ENCODE measurements at places on chromosomes 11 and 22.

DNA sequence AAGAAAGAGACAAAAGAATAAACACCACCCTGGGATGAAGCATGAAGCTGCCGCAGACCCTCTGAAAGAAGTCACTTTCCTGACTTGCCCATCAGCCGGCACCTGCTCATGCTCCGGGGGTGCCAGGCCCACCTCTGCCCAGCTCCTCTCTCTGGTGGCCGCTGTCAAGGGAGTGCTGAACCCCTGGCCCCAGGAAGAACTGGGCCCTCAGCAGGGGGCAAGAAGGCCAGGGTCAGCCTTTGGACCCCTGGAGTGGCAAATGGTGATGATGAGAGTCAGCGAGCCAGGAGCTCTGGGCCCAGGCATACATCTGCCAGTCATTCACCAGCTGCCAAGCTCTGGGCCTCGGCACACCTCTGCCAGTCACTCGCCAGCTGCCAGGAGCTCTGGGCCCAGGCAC lies 17.4 kb downstream of the TTLL8 start:
- DNase-seq = no peak

DNA sequence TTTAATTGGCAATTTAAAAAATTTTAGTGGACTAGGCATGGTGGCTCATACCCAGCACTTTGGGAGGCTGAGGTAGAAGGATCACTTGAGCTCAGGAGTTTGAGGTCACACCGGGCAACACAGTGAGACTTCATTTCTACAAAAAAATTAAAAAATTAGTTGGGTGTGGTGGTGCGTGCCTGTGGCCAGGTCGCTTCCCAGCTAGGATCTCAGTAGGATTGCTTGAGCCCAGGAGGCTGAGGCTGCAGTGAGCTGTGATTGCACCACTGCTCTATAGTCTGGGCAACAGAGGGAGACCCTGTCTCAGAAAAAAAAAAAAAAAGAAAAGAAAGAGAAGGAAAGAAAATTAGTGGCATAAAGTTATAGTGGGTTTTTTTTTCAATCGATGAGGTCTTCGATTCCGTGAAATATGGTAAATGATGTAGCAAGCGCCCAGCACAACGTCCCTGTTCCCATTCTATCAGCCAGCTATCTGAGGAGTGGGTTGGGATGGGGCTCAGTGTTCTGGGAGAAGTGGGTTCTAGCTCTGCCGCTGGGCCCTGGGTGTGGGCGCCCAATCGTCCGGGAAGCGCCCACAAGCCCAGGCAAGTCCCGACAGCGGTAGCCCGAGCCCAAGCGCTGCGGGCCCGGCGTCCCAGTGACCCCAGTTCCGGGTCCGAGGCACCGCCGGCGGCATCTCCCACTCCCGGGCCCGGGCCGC lies 1.4 kb downstream of the FOSL1 start:
- DNase-seq = no peak

DNA sequence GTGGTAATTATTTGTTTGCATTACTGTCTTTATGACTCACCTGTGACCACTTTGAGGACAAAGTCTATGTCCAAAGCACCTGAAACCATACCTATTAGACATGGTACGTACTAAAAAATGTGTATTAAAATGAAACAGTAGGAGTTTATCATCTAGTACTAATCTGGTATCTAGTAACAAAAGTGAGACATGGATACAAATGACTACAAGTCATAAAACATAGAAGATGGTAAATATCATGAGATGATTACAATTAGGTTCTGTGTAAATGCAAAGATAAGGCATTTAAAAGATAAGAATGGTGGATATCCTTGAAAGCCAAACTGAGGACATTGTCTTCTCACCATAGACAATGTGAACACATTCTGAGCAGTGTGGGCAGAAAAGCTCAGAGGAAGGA lies 113.5 kb upstream of the GUCY1A2 start:
- no peak for DNase-seq

GRCh38 chr11:73622926-73623593 lies 23.3 kb upstream of the PLEKHB1 start:
- DNase-seq = no peak

DNA sequence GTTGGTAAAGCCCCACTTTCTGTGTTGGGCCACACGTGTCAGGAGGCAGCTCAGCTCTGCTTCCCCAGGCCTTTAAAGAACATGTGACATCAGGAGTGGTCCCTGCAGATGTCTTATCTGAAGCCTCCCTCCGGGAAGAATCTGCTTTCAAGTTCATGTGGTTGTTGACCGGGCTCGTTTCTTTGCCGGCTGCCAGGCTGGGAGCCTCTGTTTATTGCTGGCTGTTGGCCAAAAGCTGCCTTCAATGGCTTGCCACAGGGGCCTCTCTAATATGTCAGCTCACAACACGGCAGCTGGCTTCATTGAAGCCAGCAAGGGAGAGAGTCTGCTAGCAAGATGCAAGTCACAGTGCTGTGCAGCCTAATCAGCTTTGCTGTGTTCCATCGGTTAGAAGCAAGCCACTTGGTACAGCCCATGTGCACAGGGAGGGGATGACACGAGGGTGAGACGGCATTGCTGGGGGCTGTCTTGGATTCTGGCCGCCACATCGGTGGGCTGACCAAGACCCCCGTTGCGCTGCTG lies 14.6 kb downstream of the MRGPRF start:
- no peak for DNase-seq

- peak; percentile 2 for DNase-seq
Measured at GRCh38 chr22:25564979-25565677, 653 bp downstream of the GRK3 start.

DNA sequence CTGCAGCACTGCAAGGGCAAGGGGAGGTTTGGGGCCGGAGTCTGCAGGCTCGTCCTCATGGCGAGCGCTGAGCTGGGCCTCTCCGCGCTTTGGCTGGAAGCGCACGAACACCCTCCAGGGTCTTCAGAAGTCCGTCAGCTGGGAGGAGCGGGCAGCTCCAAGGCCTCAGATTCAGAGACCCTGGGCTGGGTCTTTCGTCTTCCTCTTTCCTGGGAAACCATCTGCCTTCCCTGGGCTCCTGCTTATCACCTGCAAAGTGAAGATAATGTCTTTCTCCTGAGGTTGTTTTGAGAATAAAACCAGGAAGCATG lies 525.6 kb downstream of the BRD1 start:
- no peak for DNase-seq

- no peak for DNase-seq
Measured at GRCh38 chr11:105740164-105740903, 130.5 kb downstream of the GRIA4 start.

DNA sequence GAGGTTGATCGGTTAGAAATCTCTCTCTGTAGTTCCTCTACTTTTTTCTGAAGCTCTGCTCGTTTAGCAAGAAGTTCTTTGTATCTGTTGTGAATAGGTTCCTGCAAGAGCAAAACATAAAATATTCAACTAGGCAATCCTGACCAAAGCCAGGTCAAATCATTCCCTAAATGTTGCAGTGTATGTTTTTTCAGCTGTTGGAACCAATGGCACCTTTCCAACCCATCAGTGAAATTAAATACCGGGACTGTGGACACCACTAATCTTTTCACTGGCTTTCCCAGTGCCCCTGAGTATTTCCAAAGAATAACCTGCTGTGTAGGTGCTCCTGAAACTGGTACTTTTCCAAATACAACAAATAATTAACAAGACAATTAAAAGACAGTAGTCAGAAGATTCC lies 45.1 kb downstream of the CEP57 start:
- DNase-seq = no peak

DNA sequence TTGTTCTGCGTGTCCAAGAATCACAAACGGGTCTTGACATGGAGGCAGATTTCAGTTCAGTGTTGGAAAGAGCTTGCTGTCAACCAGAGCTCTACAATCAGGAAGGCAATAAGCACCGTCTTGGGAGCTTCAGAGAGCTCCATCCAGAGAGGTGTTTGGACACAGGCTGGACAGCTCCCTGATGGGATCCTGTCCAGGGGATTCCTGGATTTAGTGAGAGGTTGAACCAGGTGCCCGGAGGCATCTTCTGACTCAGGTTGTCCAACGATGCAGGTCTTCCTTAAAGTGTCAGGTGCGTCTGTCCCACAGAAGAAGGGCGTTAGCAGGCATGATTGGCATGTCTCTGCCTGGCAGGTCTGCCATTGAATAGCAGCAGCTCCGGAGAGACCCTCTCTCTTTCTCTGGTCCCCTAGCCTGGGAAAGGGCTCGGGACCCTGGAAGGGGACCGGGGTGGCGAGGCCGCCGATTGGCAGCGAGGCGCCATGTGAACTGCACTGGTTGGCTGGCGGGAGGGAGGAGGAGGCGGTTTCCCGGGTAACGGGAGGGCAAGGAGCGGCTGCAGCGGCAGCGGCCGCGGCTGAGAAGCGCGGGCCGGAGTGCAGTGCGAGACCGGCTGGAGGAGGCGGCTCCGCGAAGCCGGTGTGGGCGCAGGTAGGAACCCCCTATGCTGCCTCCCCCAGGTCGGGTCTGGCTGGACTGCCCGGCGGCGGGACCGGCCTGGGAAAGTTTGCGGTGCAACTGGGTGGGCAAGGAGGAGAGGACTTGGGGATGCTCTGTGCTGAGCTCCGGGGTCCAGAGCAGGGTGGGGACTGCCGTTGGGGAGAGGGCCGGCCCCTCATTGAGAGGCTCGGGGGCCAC lies 104.1 kb upstream of the E2F8 start:
- no peak for DNase-seq

DNA sequence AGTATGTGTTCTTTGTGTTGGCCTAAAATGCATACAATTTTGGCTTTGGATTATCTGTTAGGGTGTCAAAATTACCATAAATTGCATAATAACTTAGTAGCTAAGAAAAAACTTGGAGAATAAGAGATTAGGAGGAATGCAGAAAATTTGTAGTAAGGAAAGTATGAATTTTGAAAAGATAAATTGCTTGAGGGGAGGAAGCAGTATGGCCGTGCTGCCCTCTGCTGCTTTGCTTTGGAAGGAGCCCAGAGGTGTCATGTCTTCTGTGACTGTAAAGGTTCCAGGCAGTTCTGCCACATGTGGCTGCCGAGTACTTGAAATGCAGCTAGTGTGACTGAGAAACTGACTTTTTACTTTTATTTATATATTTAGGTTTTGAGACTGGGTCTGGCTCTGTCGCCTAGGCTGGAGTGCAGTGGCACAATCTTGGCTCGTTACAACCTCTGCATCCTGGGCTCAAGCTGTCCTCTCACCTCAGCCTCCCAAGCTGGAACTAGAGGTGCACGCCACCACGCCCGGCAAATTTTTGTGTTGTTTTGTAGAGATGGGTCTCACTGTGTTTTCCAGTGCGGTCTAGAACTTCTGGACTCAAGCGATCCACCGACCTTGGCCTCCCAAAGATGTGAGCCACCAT lies 1.8 kb downstream of the ADSL start:
- peak; percentile 74 for DNase-seq

GRCh38 chr11:24773322-24773721 lies 276.5 kb downstream of the LUZP2 start:
- no peak for DNase-seq

- no peak for DNase-seq
Measured at GRCh38 chr11:45436118-45436517, 150.0 kb upstream of the SYT13 start.

- no peak for DNase-seq
Measured at GRCh38 chr22:29484642-29485041, 4.6 kb downstream of the NEFH start.

- no peak for DNase-seq
Measured at GRCh38 chr11:28476049-28476448, 367.9 kb downstream of the METTL15 start.

GRCh38 chr22:36212901-36213300 lies 11.3 kb upstream of the APOL4 start:
- no peak for DNase-seq

- no peak for DNase-seq
Measured at GRCh38 chr22:29216873-29217666, 11.4 kb downstream of the EMID1 start.

GRCh38 chr11:61164606-61165424 lies 3.6 kb upstream of the VPS37C start:
- DNase-seq = no peak

- no peak for DNase-seq
Measured at GRCh38 chr11:33585586-33586209, 114.9 kb downstream of the C11orf91 start.

- no peak for DNase-seq
Measured at GRCh38 chr22:49961005-49961600, 531 bp downstream of the PIM3 start.

DNA sequence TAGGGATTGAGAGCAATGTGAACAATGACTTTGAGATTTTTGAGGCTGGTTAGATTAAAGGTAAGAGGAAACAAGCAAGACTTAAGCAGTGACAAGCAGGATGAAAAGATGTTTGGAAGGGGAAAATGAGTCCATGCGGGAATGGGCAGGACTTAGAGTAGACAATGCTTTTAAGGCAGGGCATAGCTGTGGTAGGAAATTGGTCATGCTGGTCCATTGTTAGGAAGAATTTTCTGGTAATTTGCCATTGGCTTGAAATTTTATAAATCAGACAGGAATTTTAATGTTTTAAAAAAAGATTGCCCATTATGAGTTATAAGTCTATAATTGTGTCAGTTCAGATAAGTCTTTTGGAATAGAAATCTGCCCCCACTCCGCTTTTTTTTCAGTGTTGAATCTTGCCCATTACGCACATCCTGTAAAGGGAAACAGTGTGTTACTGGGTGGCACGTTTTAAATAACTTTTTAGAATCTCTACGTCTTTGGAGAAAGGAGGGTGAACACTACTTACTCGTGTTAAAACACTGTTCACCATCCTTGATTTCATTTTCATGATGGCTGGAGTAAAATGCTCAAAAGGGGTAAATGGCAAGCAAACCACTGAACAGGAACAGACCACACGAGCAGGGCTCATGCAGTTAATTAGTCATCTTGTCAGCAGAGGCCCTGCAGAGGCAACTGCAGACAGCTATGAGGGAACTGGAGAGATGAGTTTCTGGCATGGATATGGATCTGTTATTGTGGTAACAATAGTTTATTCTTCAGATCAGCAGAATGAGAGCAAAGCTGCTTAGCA lies 25.0 kb downstream of the SWAP70 start:
- DNase-seq = peak; percentile 39

- no peak for DNase-seq
Measured at GRCh38 chr11:30377347-30377746, 54.4 kb downstream of the ARL14EP start.

DNA sequence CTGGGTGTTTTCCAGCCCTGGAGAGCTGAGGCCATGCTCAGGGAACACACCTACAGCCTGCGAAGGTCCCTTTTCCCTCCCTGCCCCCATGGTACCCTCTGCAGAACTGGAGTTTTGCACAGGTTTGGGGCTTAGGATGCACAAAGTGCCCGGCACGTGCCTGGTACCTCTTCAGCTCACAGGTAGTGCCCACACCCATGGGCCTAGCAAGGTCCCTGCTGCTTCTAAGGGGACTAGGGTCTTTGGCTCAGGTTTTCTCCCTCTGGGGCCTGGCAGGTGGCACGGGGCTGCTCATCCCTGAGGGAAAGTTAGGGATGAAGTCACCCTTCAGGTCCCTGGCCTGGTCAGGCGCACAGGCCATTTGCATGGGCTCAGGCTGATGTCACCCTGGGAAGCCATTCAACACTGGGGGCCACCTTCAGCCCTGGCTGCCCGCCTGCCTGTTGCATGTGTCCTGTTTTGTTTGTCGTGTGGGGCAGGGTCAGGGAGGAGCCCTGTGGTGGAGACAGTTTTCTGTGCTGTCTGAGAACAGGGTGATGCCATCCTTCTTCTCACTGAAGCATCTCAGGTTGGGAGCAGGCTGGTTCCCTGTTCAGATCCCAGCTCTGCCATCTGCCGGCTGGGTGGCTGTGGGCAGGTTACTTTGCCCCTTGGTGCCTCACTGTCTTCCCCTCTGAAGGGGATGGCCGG lies 68.3 kb upstream of the CRYBB3 start:
- no peak for DNase-seq

Data from naive thymus-derived CD4-positive, alpha-beta T cell (primary cell).